Right atrium auricular region (tissue), 2 donors: ENCODE measurements at places on chromosomes 7 and 10. TPM values are rescaled to one million over a fixed set of nuclear protein-coding genes. Genes with fewer than 3 reads are reported as not detected.
A peak's percentile ranks its signal among the peaks of the same experiment; 100 is the strongest.

SORBS1 gene
- 815 TPM for total RNA-seq

IL15RA gene
- total RNA-seq, result 9.6 TPM

TMEM196 gene
- total RNA-seq, result not detected

KCNH2 gene
- 128 TPM for total RNA-seq

GRCh38 chr10:62726142-62726541 is 78.4 kb upstream of the ADO start:
- H3K4me1 ChIP-seq, result no peaks in the 10 kb centered on the region
- no peak for DNase-seq
- no peak overlapping the region for H3K4me3 ChIP-seq

- no peak for DNase-seq
- no peak overlapping the region for H3K27ac ChIP-seq
- H3K27me3 ChIP-seq, result no peaks in the 10 kb centered on the region
- H3K36me3 ChIP-seq, result no peaks in the 10 kb centered on the region
- H3K4me3 ChIP-seq, result no peak overlapping the region
Measured at GRCh38 chr10:2246747-2247146, 509.4 kb upstream of the ADARB2 start.

- no peak for DNase-seq
- H3K4me1 ChIP-seq, result no peaks in the 10 kb centered on the region
- H3K27me3 ChIP-seq, result no peaks in the 10 kb centered on the region
- H3K27ac ChIP-seq, result peak overlapping the region; percentile 54
- no peak overlapping the region for H3K4me3 ChIP-seq
Measured at GRCh38 chr7:12719981-12720865, 32.8 kb downstream of the ARL4A start.

DNA sequence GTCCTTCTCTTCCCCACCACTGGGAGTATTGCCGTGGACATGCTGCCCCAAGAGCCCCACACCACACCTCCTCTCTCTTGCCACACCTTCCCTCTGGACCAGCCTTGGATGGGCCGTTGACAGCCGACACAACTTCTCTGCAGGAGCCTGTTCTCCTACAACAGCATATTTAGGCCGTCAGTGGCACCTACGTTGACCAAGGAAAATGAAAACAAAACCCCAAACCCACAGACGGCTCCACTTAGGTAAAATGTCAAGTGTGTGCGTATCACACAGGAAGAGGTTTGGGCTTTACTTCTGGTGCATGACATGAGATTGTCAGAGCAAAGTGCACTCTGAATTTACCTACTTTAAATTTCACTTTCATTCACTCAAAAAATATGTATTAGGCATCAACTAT is 246.6 kb downstream of the ZMYND11 start:
- H3K36me3 ChIP-seq, result peaks cover 51% of the 10 kb centered on the region
- H3K27me3 ChIP-seq, result no peaks in the 10 kb centered on the region
- no peak for DNase-seq
- H3K27ac ChIP-seq, result no peak overlapping the region
- H3K4me3 ChIP-seq, result no peak overlapping the region

- no peaks in the 10 kb centered on the region for H3K4me1 ChIP-seq
- no peak for DNase-seq
- no peak overlapping the region for H3K27ac ChIP-seq
- H3K36me3 ChIP-seq, result no peaks in the 10 kb centered on the region
- no peak overlapping the region for H3K4me3 ChIP-seq
Measured at GRCh38 chr10:114095559-114096337, 52.1 kb downstream of the ADRB1 start.

DNA sequence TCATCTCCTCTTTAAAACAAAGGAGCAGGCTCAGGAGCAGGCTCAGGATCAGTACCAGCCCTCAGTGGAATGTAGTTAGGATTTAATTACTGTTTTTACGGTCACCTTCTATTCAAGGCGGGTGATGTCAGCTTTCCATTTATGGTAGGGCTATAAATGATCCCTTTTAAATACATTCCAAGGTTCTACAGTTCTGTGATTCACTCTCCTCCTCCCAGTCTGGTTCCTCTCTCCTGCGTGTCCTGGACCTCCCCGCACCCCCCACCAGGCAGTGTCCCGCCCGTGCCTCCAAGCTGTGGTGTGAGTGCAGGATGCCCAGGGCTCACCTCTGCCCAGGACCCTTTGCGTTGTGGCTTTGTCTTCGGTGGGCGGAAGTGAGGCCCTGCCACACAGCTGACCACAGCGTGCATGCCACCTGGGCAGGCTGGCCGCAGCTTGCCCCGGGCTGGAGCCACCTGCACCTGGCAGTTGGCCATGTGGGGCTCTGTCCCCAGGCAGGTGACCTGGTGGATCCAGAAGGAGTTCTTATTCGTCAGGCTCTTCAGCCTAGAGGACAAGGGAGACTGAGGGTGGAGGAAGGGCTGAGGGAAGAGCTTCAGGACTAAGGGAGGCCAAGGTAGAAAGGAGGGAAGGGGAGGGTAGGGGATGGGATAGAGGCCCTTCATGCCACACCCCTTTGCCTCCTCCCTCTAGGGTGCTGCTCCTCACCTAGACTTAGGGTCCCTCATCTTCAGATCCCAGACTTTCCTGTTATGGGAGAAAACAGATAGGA is 9.1 kb downstream of the LOXL4 start:
- H3K27ac ChIP-seq, result no peak overlapping the region
- H3K4me3 ChIP-seq, result no peak overlapping the region
- H3K27me3 ChIP-seq, result no peaks in the 10 kb centered on the region
- H3K36me3 ChIP-seq, result no peaks in the 10 kb centered on the region
- no peaks in the 10 kb centered on the region for H3K4me1 ChIP-seq

GRCh38 chr10:114506871-114507385 is 102.6 kb upstream of the AFAP1L2 start:
- peaks cover 69% of the 10 kb centered on the region for H3K4me1 ChIP-seq
- H3K4me3 ChIP-seq, result no peak overlapping the region
- peak overlapping the region; percentile 82 for H3K27ac ChIP-seq
- H3K36me3 ChIP-seq, result peaks cover 5% of the 10 kb centered on the region

DNA sequence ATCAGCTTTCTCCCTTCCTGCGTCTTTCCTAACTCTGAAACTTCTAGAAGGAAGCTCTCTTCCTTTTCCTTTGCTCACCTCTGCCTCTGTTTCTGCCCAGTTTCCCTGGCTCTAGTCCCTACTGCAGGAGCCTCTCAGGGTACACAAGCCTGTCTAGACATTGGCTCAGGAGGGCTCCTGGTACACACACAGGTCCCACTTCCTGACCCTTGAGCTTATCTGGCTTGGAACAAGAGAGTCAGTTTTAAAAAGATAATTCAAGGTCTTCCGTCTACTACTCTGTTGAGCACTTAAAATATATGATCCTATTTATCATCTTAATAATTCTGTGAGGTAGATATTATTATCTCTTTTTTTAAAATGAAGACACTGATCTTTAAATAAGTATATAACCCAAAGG is 140.7 kb downstream of the RTKN2 start:
- H3K36me3 ChIP-seq, result no peaks in the 10 kb centered on the region
- no peak overlapping the region for H3K27ac ChIP-seq
- no peaks in the 10 kb centered on the region for H3K4me1 ChIP-seq
- no peaks in the 10 kb centered on the region for H3K27me3 ChIP-seq
- DNase-seq, result no peak

DNA sequence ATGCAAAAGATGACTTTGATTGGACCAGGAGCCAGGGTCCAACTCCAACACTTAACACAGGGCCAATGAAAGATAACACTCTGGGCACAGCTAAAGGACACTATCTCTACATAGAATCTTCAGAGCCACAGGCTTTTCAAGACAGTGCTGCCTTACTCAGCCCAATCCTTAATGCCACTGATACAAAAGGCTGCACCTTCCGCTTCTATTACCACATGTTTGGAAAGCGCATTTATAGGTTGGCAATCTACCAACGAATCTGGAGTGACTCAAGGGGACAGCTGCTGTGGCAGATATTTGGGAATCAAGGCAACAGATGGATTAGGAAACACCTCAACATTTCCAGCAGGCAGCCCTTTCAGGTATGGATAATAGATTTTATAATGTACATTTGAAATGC is 160.7 kb downstream of the MALRD1 start:
- no peaks in the 10 kb centered on the region for H3K36me3 ChIP-seq
- no peak for DNase-seq
- H3K27me3 ChIP-seq, result no peaks in the 10 kb centered on the region
- no peak overlapping the region for H3K27ac ChIP-seq
